ENCODE measurements at places on chromosomes 16 and 17.

- DNase-seq: no peak
These were observed 704.9 kb downstream of the MAF start for GRCh38 chr16:78895681-78896080.

GRCh38 chr17:65593092-65593854, 31.8 kb upstream of the AXIN2 start:
- no peak for DNase-seq

GRCh38 chr17:41904242-41904841, 14.4 kb downstream of the ACLY start:
- DNase-seq: no peak

GRCh38 chr16:69836257-69836656, 74.1 kb downstream of the WWP2 start:
- DNase-seq: no peak

- no peak for DNase-seq
These were observed 40.5 kb downstream of the SHISA9 start for GRCh38 chr16:12941896-12942295.

- no peak for DNase-seq
These were observed 11.9 kb downstream of the CEP131 start for GRCh38 chr17:81210868-81211267.

GRCh38 chr17:45423975-45424335, 8.7 kb downstream of the ARHGAP27 start:
- no peak for DNase-seq

- DNase-seq: no peak
These were observed 5.7 kb upstream of the NME1 start for GRCh38 chr17:51147650-51148049.

GRCh38 chr16:73064994-73065545, 17.1 kb upstream of the ZFHX3 start:
- DNase-seq: no peak

GRCh38 chr17:43628089-43628650, 33.6 kb downstream of the MEOX1 start:
- no peak for DNase-seq

DNA sequence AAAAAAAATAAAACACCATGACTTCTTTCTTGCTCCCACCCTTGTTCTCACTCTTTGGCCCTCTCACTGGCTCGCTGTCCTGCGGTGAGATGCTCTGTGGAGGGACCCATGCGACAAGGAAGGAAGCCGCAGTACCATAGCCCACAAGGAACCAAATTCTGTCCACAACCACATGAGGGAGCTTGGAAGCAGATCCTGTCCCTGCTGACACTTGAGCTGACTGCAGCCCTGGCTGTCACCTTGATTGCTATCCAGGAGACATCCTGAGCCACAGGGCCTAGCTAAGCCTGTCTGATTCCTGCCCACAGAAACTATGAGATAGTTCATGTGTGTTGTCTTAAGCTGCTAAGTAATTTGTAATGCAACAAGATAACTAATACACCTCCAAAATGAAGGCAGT, 4.8 kb upstream of the MT2A start:
- DNase-seq: peak; percentile 40
